ENCODE measurements at places on chromosomes 2 and 18.
A peak's percentile ranks its signal among the peaks of the same experiment; 100 is the strongest.

DNA sequence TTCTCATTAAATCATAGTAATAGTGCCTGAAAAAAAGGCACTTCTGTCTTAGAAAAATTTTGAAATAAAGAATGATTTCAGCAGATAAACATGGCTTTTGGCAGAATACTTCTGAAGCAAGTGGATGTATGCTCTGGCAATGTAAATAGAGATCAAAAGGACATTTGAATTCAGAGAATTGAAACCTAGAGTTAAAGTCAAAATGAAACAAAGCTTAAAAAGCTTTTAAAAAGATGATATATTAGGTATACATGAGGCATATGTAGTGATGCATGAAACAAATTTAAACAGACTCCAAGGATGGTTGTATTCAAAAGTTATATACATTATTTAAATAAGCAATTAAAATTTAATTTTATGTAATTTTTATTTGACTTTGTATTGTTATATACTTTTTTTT, 1344.5 kb upstream of the TMEFF2 start:
- ATAC-seq = no peak

- no peak for ATAC-seq
These were observed 50.5 kb upstream of the SLC1A4 start for GRCh38 chr2:64938607-64939285.

DNA sequence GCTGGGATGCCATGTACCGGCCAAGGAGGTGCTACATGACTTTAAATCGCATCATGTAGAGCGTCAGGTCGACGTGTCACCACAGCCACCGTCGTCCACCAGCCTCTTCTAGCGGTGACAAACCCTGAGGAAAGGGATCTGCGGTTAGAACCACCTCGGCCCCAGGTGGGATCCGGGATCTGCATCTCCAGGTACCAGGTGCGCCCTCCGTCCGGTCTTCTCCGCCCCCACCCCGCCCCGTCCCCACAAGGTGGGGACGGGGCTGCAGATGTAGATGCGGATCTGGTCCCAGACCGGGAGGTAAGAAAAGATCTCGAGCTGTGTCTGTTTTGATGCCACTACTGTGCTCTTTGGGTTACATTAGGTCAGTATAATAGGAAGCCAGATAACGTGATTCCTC, 38.4 kb downstream of the C1D start:
- no peak for ATAC-seq

- no peak for ATAC-seq
These were observed 2.8 kb upstream of the SLC20A1 start for GRCh38 chr2:112642966-112643365.

GRCh38 chr2:39488450-39488849, 51.4 kb upstream of the MAP4K3 start:
- no peak for ATAC-seq

DNA sequence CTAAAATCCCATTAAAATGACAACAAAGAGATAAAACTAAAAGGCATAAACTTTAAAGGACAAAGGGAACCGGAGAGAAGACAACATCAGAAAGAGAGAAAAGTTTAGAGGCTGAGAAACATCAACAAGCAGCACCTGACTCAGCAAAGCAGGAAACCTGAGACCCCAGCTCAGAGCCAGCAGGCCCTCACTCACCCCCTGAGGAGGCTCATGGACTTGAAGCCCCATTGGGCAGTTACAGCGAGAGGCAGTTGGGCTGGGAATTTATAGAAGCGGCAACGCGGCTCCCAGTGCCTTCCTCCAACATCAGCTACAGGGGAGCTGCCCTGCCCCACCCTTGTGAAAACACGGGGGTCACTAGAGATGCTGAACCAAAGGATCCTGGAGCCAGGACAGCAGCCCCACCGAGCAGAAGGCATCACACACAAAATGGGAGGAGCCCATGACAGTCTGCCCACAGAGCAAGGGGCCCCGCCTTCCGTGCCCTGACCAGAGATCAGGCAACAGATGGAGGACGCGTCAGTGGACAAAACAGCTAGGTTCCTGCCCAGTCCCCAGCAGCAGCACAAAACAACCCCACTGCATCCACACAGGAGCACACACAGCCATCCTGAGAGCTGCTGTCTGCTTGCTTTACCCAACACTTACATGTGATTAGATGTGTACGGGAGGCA, 52.7 kb downstream of the CMPK2 start:
- ATAC-seq = no peak

- ATAC-seq = no peak
These were observed 99.0 kb upstream of the COPS8 start for GRCh38 chr2:236986524-236987330.

DNA sequence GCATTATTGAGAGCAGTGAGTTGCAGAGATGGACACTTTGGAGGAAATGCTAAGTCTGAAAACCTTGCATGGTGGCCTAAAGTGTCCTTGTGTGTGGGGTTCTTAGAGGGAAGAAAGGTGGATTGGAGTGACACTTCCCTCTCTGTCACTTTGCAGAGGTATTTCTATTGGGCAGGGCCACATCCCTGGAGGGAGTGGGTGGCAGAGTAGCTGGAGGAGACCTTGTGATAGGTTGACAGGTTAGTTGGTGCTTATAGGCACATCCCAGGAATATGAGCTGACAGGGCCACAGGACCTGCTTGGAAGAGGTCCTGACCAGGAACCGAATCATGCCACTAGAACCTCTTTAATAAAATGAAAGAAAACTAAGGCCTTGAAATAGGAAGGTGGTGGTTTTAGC, 972 bp upstream of the IGFBP5 start:
- ATAC-seq = no peak

GRCh38 chr2:69644506-69644979, 1.0 kb upstream of the AAK1 start:
- ATAC-seq = peak; percentile 22

DNA sequence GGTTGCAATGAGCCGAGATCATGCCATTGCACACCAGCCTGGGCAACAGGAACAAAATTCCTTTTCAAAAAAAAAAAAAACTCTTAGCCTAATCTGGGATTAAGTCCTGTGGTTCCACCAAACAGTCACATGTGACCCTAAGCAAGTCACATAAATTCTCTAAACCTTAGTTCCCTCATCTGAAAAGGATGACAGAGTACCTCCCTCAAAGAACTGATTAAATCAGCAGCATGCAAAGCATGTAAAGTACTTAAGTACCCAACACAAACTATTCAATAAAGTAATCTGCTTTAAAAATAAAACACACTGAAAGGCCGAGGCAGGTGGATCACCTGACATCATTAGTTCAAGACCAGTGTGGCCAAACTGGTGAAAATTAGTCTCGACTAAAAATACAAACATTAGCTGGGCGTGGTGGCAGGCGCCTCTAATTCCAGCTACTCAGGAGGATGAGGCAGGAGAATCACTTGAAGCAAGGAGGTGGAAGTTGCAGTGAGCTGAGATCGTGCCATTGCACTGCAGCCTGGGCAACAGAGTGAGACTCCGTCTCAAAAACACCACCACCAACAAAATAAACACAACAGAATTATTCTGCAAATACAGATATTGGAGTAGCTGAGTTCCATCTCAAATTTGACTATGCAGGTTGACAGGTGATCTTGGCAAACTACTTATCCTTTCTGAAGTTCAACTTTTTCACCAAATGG, 7.0 kb downstream of the USP34 start:
- ATAC-seq = no peak

- no peak for ATAC-seq
These were observed 655.2 kb downstream of the RNF144A start for GRCh38 chr2:7572450-7572849.

DNA sequence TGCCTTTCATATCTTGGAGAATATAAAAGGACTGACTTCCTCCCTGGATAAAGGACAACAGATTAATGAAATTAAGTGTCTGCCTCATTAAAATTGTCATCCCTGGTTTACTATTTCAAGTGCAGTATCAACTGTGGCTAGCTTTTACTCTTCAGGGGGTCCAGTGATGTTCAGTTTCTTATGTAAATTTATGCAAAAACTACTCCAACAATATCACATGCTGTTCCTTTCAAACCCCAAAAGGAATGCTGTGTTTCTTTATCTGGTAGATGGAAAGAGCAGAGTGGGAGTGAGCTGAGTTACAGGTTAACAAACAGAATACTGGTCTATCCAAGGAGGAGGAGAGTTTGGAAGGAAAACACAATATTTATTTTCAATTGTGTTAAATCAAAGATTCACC, 283.7 kb upstream of the VWC2L start:
- no peak for ATAC-seq

GRCh38 chr2:4272261-4272858, 569.0 kb downstream of the DCDC2C start:
- no peak for ATAC-seq

DNA sequence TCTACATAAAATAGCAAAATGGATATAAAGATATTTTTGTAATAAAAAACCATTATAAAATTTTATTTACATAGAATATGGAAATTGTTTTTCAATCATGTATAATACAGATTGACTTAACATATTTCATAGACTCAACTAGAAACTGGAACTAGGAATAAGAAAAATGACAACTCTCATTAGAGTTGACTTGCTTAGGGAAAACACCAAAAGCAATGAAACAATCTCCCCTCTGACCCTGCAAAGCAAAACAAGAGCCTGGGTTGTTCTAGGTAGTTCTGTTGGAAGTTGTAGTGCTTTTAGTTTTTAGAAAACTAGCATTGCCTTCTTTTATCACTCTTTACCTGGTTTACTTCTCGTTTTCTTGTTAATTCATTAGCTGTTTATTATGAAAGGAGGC, 32.2 kb upstream of the MTIF2 start:
- no peak for ATAC-seq

DNA sequence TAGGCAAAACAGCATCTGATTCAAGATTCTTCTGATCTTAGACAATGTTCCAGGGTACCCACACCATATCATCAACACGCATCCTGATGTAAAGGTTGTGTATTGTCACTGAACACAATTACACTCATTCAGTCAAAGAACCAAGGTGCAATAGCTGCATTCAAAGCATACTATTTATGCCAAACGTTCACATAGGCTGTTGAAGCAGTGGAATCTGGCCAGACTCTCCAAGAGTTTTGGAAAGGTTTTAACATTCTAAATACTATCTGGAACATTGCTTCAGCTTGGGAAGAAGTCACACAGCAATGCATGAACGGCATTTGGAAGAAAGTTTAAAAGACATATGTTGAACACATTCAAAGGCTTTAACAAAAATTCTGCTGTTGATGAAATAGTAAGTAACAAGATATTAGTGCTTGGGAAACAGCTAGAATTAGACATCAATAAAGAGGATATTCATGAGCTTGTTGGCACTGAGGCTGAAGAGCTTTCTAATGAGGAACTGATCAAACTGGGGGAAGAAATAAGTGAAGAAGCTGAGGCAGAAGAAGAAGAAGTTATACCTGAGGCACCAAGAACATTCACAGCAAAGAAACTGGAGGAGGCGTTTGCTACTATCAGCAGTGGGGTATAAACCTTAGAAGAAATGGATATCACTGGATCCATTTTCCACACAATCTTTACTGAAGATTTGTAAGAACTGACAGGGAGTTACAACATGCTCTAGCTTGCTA, 47.6 kb upstream of the MSH6 start:
- ATAC-seq = no peak

GRCh38 chr2:50529600-50530218, 502.2 kb downstream of the NRXN1 start:
- no peak for ATAC-seq

DNA sequence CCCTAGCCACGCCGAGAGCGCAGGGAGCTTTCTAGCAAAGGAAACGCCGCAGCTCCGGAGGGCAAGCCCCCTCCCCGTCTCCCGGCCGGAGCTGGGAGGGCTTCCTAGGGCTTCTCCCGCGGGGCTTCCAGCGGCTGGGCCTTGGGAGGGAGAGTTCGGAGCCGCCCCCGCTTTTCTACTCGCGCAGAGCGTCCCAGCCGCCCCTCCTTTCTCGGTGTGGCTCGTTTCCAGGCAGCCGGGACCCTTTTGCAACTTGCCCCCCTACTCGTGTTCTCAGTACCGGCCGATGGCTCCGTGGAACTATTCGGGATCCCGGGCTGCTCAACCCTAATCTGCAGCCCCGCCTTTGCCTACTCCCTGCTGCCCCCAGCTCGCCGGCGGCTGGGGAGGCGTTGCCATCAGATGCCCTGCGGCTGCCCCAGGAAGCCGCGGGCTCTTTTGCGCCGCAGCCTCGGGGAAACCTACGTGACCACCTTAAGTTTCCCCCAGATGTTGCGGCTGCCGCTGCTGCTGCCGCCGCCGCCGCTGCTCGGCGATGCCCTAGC, 1.5 kb upstream of the NR4A2 start:
- peak; percentile 27 for ATAC-seq

- no peak for ATAC-seq
These were observed 30.3 kb upstream of the AFTPH start for GRCh38 chr2:64493788-64494187.

DNA sequence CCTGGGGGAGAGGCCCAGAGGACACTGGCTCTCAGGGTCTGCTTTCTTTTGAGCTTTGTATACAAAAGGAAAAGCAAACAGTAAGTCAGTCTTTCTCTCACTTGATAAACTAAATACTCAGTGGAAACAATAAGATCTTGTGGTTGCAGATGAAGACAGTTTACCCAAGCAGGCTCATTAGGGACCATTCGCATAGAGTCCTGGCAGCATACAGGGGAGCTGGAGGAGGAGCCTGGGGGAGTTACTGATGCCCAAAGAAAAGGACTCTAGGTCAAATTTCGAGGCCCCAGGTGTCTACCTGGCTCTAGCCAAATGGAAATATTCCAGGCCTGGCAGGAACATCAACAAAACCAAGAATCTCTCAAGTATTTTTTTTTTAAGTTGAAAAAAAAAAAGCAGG, 225.3 kb downstream of the CNTNAP5 start:
- no peak for ATAC-seq

DNA sequence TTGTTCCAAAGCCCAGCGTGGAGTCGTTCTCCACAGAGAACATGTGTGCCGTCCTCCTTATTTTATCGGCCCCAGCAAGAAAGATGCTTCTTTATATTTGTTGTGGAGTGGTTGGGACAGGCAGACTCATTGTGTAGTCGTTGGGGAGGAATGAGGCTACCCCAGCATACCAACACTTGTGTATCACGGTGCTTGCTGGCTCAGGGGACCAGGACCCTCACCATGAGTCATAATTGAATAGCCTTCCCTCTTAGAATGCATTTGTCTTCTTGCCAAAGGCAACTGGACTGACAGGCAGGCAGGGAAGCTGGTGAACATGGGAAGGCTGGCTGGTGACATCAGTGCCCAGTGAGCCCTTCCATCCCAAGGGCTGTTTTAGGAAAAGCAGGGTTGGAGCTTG, 4.7 kb downstream of the CAPN10 start:
- no peak for ATAC-seq

DNA sequence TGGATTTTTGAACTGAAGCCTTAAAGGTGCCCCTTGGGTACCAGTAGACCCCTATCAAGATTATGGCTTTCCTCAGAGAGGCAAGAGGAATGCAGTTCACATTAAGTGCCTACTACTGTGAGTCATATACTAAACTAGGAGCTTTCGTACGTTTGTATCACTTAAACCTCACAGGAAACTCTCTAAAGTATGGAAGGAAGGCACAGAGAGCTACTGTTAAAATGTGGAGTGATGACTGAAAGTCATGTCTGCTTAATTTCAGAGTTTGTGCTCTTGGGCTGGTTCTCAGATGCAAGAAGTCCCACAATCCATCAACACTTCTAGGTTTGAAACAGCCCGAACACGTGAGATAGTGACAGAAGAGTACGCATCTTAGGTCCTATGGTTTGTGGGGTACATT, 4.7 kb downstream of the PLCL1 start:
- ATAC-seq = no peak

GRCh38 chr18:32298171-32298667, 108.4 kb downstream of the MEP1B start:
- ATAC-seq = no peak
